ENCODE measurements at places on chromosomes 11 and 22.
A peak's percentile ranks its signal among the peaks of the same experiment; 100 is the strongest.

GRCh38 chr11:14308114-14308896, 50.7 kb downstream of the RRAS2 start:
- DNase-seq = peak; percentile 44

GRCh38 chr11:134207538-134208239, 16.1 kb downstream of the NCAPD3 start:
- no peak for DNase-seq

- no peak for DNase-seq
Observed at GRCh38 chr11:18452927-18453326, 2.7 kb upstream of the LDHAL6A start.

DNA sequence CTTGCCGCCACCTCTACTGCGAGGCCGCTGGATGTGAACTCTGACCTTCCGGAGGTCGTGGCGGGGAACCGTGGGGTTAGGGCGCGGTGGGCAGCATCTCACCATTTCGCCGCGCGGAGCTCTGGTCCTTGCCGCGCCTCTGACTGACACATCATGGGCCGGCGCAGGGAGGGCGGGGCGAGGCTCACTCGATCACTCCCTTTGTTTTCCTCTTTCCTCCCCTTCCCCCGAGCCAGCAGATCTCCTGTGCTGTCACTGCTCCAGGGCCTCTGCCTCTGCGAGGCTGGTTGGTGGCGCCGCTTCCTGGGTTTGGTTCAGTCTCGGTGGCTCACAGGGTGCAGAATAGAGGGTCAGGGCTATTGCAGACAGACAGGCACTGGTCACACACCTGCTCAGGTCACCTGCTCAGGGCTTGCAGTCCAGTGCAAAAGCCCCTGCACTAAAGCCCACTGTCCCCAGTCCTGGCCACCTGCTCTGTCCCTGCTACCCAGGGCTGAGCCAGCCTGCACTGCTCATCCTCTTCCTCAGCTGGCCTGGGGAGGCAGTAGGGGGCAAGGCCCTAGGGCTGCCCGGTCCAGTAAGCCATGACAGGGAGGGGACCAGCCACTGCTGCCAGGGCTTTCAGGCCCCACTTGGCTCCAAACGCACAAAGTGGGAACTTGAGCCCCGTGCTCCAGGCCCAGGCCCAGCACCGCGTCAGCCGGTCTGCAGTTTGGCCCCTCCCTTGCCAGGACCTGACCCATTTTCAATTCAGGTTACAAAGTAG, 36.2 kb downstream of the PISD start:
- peak; percentile 18 for DNase-seq

GRCh38 chr11:73493956-73494598, 103.8 kb downstream of the FAM168A start:
- peak; percentile 12 for DNase-seq

DNA sequence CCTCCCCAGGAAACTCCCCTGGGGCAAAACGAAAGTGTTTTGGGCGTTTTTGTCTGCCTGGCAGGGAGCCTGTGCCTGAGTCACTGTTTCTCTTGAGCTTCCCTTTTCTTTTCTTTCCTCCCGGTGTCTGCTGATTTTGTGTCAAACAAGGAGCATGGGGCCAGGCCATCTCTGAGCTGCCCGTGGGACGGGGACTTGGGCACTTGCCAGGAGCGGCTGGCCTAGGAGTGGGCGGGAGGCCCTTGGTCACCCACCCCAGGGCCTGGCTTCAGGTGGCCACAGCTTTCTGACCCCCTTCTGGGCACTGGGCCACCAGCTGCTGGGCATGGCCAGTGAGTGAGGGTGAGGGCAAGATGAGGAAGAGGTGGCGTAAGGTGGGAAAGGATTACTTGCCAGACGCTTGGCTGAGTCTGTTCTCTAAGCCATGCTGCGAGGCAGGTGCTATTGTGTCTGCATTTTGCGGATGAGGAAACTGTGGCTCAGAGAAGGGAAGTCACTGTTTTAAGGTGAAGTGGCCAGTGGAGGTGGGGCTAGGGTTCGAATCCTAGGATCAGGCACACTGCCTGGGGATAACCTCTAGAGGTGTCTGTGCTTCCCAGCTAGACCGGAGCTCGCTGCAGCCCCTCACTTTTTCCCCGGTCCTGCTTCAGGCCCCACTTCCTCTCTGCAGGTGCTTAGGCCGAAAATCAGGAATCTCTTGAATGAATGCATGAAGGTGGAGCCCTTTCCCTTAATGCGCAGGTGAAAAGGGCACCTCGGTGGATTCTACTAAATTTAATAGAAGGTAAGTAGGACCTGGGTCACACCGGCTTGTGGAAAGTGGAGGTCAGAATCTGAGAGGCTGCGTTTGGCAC, 7.8 kb upstream of the NFAM1 start:
- DNase-seq = no peak

GRCh38 chr22:43205748-43206508, 19.0 kb upstream of the TTLL12 start:
- no peak for DNase-seq

DNA sequence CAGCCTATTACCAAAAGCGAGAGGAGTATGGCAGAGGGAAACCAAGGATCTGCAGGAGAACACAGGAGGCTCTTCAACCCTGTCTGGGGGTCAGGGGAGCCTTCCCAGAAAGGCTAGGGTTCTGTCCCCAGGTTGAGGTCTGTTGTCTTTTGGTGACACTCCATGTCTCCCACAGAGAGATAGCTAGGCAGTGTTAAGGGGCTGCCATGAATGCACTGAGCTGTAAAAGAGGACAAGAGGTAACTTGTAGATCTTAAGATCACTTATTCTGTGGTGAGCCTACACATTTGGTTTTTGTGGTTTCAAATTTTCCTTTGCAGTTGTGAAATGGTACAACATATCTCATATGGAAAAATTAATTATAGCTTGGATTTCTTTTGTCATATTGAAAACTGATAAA, 6.0 kb upstream of the ACER3 start:
- no peak for DNase-seq

- DNase-seq = no peak
Observed at GRCh38 chr22:44914026-44914721, 95.6 kb downstream of the PHF21B start.

GRCh38 chr22:35677460-35678187, 29.4 kb downstream of the APOL6 start:
- DNase-seq = no peak
